ENCODE measurements at places on chromosomes 12 and 14.

DNA sequence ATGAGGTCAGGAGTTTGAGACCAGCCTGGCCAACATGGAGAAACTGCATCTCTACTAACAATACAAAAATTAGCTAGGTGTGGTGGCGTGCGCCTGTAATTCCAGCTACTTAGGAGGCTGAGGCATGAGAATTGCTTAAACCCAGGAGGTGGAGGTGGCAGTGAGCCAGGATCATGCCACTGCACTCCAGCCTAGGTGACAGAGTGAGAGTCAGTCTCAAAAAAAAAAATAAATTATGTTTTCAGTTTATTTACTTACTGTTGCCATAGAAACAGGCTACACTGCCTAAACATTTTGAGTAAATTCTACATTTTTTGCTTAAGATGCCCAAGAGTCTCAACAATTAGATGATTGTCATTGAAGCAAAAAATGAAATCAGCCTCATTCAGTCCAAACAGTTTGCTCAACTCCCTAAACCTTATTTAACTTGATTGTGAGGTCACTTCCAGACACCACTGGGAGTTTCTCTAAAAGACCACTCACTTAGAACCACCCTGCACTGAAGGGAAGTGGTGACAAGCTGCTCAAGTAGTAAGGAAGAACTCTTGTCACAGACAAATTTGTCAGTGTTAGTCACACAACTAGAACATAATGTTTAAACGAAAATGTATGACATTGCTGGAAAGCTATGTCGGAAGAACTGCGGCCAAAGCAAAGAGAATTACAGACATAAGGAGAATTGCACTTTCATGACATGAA, 9.8 kb upstream of the GNPNAT1 start:
- no peak for DNase-seq

DNA sequence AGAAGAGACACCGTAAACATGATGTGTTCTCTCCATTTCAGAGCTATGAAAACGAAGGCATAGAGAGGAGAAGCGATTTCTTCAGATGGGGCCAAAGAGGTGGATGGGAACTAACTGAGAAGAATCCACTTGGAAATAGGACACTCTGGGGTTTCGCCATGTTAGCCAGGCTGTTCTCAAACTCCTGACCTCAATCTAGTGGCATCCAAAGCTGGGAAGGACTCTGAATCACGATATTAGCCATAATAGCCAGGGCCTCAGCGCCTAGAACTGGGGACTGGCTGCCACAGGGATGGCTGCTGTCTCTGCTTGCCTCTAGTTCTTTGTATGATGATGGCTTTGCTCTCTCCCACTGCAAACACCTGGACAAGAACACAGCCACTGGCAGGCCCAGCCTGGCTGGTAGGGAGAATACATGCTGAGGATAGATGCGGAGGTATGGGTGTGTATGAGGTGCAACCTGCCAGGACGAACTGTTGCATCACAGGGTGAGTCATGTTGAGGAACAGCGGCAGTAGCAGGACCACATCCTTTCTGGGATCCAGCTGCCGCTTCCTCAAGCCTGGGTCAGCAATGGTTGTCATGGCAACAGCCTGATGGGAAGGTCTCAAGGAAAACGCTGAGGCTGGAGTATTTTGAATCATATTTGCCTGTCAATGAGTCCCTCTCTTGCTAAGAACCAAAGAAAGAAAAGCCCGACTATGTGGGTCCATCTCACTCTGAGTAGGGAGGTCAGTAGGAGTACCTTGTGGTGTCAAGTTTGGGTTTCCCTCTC, 31.1 kb downstream of the CCDC177 start:
- DNase-seq: no peak

DNA sequence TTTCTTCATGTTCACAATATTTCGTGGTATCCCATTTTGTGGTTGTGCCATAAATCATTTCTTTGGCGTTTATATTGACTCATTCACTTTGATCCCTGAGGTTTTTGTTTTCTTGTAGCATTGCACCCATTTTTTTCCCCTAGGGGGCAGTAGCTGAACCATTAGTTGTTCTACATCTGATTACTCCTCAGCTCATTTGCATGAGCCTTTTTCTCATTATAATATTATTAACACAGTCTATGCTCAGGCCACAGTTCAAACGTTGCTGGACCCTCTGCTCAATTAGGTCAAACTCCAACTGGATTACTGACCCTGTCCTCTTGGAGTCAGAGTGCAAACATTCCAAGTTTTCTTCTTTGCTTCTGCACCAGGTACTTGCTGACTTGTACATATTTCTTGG, 475.4 kb upstream of the SEL1L start:
- DNase-seq: no peak

DNA sequence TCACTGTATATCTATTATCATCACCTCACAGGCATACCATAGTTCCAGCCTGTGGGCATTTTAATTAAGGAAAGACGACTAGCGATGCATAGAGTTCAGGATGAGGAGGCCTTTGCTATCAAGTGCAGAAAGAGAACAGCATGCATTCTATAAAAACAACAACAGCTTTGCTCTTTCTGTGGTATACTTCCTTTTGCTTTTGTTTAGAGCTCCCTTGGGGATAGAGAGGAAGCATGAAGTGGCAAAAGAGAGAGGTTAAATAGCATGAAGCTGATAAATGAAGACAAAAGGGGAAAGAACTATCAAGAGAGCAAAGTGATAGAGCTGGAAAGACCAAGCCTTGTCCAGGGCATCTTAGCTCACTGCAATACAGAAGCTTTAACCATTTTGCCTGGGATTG, 23.5 kb downstream of the IFNG-AS1 start:
- DNase-seq: no peak

DNA sequence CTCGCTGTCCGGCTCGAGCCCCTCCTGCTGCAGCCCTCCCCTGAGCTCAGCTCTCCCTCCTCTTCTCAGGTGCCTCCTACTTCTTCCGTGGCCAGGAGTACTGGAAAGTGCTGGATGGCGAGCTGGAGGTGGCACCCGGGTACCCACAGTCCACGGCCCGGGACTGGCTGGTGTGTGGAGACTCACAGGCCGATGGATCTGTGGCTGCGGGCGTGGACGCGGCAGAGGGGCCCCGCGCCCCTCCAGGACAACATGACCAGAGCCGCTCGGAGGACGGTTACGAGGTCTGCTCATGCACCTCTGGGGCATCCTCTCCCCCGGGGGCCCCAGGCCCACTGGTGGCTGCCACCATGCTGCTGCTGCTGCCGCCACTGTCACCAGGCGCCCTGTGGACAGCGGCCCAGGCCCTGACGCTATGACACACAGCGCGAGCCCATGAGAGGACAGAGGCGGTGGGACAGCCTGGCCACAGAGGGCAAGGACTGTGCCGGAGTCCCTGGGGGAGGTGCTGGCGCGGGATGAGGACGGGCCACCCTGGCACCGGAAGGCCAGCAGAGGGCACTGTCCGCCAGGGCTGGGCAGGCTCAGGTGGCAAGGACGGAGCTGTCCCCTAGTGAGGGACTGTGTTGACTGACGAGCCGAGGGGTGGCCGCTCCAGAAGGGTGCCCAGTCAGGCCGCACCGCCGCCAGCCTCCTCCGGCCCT, 22.8 kb downstream of the MMP17 start:
- DNase-seq: no peak

DNA sequence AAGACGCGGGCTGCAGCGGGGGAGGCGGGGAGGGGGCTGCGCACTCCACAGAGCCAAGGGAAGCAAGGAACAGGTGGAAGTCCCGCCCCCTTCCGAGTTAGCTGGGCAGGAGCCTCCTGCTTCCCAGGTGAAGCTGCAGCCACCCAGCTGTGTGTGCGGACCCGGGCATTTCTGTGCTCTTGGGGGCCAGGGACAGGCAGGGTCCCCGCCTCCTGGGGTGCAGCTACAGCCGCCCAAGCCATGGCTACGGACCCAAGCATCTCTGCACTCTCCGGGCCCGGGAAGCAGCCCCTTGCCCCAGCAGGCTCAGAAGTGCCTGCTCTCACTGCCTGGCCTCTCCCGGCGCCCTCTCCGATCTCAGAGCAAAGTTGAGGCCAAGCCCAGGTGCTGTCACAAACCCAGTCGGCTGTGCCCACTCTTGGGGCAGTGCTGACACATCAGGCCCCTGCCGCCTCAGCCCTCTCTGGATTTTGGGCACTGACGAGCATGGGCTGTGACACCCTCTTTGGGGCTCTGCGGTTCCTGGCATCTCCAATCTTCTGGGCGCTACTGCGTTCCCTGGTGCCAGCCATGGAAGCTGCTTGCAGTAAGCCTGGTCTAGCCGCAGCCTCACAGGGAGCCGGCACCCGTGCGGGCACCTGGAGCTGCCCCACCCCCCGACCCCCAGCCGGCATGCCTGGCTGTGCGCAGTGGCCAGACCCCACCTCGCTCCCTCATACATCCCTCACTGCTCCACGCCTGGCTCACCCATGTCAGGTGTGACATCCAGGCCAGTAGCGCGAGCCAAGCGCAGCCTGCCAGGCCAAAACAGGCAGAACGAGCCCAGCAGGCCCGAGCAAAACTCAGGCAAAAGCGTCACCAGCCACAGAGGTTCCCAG, 8.5 kb upstream of the MGAT4C start:
- DNase-seq: no peak

- DNase-seq: no peak
Observed at GRCh38 chr12:70246580-70246979, 3.3 kb downstream of the CNOT2 start.

- DNase-seq: no peak
Observed at GRCh38 chr14:69708586-69709560, 58.1 kb upstream of the SRSF5 start.

- DNase-seq: no peak
Observed at GRCh38 chr14:79791055-79791732, 420.1 kb downstream of the DIO2 start.

DNA sequence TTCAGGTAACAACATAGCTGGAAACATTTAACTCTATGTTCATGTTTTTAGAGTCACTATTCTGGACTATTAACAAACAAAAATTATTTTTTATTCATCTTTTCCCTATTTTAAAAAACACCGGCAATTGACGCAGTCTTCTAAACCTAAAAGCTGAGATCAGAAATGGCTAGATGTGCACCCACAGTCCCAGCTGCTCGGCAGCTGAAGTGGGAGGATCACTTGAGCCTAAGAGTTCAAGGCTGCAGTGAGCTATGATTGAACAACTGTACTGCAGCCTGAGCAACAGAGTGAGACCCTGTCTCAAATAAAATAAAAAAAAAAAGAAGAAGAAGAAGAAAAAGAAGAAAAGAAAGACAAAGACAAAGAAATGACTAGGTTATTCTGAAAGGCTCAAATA, 64.5 kb downstream of the PAX9 start:
- no peak for DNase-seq

DNA sequence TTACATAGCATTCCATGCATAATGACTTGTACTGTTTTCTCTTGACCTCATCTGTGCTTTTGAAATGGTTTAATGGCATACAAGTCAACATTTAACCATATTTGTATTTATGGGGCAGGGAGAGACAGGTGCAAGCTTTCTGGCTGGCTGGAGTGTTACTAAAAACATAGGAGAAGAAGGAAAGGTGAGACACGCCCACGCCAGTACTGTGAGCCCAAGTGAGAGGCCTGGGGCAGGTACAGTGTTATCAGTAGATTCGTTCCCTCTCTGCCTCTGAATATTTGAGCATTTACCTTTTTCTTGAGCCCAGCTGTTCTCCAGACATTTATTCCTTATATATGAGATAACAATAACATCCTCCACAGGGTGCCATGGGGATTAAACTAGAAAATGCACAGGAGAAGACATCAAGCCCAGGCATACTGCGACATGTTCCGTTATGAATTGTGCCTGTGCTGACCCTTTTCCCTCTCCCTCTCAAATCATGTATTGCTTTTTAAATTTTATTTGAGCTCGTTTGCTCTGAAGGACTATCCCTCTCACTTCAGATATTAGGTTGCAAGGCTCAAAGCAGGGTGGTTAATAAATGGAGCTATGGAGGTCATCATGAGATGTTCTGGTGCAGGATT, 34.6 kb upstream of the TUBA1C start:
- no peak for DNase-seq

GRCh38 chr12:89901906-89902642, 193.4 kb upstream of the ATP2B1 start:
- no peak for DNase-seq

GRCh38 chr12:3145033-3145432, 67.9 kb downstream of the TSPAN9 start:
- no peak for DNase-seq

GRCh38 chr12:88519802-88520435, 60.4 kb downstream of the KITLG start:
- DNase-seq: no peak

DNA sequence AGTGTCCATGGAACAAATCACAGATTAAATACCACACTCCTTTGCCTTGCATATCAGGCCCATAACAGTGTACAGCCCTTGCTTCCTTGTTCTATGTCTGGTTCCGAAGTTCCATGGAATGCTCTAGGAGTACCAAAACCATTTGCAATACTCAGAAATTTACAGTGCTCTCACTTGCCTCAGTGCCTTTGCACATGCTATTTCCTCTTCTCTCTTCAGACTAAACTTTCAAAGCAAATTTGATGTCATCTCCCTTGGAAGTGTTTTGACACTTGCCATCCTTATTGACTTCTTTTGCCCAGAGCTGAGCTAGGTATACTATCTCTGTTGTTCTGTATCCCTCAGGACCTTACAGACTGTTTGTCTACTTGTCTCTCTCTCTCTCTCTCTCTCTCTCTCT, 6.1 kb downstream of the ANO4 start:
- no peak for DNase-seq

DNA sequence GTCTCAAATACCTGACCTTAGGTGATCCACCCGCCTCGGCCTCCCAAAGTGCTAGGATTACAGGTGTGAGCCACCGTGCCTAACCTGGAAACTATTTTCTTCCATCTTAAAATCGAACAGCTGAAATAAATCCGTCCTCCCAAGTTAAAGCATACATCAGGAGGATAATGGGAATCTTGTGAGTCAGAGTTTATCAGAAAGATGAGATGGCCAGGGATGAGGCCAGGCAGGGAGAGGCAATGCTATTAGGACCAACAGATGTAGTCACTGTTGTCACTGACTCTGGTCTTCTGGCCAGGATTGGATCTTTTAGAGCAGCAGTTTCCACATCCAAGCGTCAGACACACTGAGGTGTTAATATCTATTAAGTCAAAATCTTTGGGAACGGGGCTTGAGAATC, 61.7 kb upstream of the USP44 start:
- DNase-seq: no peak

DNA sequence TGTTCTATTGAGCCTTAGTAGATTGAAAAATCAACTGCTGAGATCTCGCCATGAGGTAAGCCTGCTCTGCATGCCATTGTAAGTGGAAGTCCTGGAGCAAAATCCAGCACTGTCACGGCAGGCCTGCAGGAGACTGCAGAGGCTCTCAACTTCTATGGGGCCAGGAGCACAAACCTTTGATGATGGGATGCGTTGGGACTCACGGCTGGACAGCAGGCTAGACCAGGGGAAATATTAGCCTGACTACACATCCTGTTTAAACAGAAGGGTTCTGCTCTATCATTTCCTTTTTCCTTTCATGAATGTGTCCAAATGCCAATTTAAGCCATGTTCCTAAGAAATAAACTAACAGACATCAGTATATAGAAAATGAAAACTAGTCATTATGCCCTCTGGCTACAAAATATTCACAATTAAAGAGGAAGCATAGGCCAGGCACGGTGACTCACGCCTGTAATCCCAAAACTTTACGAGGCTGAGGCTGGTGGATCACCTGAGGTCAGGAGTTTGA, 33.9 kb upstream of the RASSF8 start:
- no peak for DNase-seq

Data from stimulated activated CD4-positive, alpha-beta T cell treated with anti-CD3 and anti-CD28 coated beads, Interleukin-1b, Interleukin-23, amount 100 ng/mL, for 4 hours (primary cell).